ENCODE measurements at places on chromosomes 5 and 9. TPM values are rescaled to one million over a fixed set of nuclear protein-coding genes. Genes with fewer than 3 reads are reported as not detected.

The MED22 gene
- total RNA-seq, result 31.9 TPM

- peak; percentile 60 for DNase-seq
- no peak overlapping the region for H3K27ac ChIP-seq
Measured at GRCh38 chr9:37953775-37954437, 50.0 kb upstream of the SLC25A51 start.

GRCh38 chr5:154444556-154445421 lies 1.0 kb upstream of the SAP30L start:
- H3K4me1 ChIP-seq, result peaks cover 19% of the 10 kb centered on the region
- H3K36me3 ChIP-seq, result peaks cover 35% of the 10 kb centered on the region
- peak overlapping the region; percentile 98 for H3K4me3 ChIP-seq
- DNase-seq, result peak; percentile 86

GRCh38 chr5:87411973-87412629 lies 629 bp downstream of the CCNH start:
- peak overlapping the region; percentile 99 for H3K27ac ChIP-seq
- H3K4me1 ChIP-seq, result peaks cover 30% of the 10 kb centered on the region
- peak overlapping the region; percentile 60 for H3K4me3 ChIP-seq
- H3K36me3 ChIP-seq, result peaks cover 18% of the 10 kb centered on the region

DNA sequence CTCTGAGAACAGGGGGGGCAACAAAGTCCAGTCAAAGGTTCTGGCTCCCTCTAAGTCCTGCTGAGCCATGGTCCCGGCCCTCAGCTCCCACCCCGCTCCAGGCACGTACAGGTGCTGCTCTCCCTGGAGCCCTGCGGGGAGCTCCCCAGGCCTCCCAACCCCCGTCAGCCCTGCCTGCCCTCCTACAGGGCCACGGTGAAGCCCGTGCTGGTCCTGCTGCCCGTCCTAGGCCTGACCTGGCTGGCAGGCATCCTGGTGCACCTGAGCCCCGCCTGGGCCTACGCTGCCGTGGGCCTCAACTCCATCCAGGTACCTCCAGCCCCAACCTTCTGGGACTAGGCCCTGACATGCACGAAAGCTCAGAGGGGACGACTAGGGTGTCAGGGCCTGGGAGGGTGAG lies 20.1 kb downstream of the ADGRD2 start:
- no peaks in the 10 kb centered on the region for H3K4me1 ChIP-seq
- no peaks in the 10 kb centered on the region for H3K27me3 ChIP-seq
- no peak overlapping the region for H3K27ac ChIP-seq
- no peaks in the 10 kb centered on the region for H3K36me3 ChIP-seq

- H3K4me3 ChIP-seq, result no peak overlapping the region
- H3K4me1 ChIP-seq, result no peaks in the 10 kb centered on the region
- H3K36me3 ChIP-seq, result no peaks in the 10 kb centered on the region
- H3K27me3 ChIP-seq, result no peaks in the 10 kb centered on the region
Measured at GRCh38 chr9:38271666-38272241, 120.7 kb upstream of the ALDH1B1 start.

The SPATA31D3 gene
- not detected for total RNA-seq

DNA sequence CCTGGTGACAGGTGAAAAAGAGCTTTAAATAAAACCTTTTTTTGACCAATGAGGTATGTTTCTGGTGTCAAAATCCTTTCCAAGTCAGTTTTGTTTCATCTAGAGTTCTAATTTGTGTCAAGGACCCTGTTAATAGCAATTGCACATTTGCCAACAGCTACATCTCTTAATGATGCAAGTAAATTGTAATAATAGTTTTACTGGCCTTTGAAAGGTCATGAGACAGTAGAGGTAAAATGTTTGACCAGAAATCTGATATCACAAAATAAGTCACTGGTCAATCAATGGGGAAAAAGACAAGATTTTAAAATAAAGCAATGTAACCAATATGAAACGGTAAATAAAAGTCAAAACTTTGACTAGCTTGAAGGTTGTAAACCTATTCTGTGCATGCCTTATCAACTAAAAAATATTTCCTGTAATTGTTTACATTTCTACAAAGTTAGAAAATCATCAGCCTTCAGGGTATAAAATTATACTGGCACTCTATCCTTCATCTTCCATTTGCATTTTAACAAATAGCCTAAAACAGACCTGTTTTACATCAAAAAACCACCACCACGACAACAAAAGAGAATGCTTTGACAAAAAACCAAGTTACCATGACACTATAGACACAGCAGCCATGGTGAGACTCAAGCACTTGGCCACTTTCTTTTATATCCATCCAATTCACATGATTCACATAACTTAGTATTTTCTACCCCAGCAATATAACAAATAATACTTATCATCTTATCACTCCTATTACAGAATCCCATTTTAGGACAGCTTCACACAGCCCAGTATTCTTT lies 3.0 kb downstream of the NADK2 start:
- DNase-seq, result no peak
- no peak overlapping the region for H3K4me3 ChIP-seq
- no peaks in the 10 kb centered on the region for H3K36me3 ChIP-seq
- H3K27me3 ChIP-seq, result no peaks in the 10 kb centered on the region
- peaks cover 13% of the 10 kb centered on the region for H3K4me1 ChIP-seq

DNA sequence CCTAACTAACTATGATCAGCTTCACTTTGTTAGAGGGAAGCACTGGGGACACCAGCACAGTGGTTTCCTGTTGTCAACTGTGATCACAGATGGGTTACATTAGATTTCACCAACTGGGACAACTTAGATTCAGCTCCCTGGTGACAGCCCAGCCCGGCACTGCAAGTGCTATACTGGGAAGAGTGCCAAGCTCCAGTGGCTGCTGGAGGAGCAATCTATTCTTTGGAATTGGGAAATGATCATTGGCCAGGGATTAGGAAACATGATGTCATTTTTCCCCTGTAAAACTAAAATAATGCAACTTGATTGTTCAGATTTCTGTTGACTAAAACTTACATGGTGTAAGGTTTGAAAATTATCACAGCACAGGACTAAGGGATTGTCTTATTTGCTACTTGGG lies 33.2 kb downstream of the PTGR1 start:
- DNase-seq, result no peak
- H3K27me3 ChIP-seq, result no peaks in the 10 kb centered on the region
- H3K27ac ChIP-seq, result no peak overlapping the region
- no peaks in the 10 kb centered on the region for H3K36me3 ChIP-seq
- H3K4me1 ChIP-seq, result no peaks in the 10 kb centered on the region
- H3K4me3 ChIP-seq, result no peak overlapping the region

GRCh38 chr5:60520451-60521227 lies 179.3 kb downstream of the DEPDC1B start:
- DNase-seq, result no peak
- peak overlapping the region; percentile 57 for H3K27ac ChIP-seq
- H3K4me3 ChIP-seq, result no peak overlapping the region

GRCh38 chr5:175629261-175629660 lies 28.6 kb upstream of the HRH2 start:
- H3K36me3 ChIP-seq, result no peaks in the 10 kb centered on the region
- no peaks in the 10 kb centered on the region for H3K4me1 ChIP-seq
- no peak overlapping the region for H3K27ac ChIP-seq
- no peak overlapping the region for H3K4me3 ChIP-seq

The DMAC1 gene
- 16.0 TPM for total RNA-seq

The CNTLN gene
- total RNA-seq, result 9.7 TPM

GRCh38 chr9:115400796-115401195 lies 282.8 kb upstream of the TNC start:
- H3K27me3 ChIP-seq, result no peaks in the 10 kb centered on the region
- no peak overlapping the region for H3K27ac ChIP-seq
- no peak for DNase-seq
- no peak overlapping the region for H3K4me3 ChIP-seq
- H3K4me1 ChIP-seq, result no peaks in the 10 kb centered on the region

The PRRX2 gene
- total RNA-seq, result not detected

DNA sequence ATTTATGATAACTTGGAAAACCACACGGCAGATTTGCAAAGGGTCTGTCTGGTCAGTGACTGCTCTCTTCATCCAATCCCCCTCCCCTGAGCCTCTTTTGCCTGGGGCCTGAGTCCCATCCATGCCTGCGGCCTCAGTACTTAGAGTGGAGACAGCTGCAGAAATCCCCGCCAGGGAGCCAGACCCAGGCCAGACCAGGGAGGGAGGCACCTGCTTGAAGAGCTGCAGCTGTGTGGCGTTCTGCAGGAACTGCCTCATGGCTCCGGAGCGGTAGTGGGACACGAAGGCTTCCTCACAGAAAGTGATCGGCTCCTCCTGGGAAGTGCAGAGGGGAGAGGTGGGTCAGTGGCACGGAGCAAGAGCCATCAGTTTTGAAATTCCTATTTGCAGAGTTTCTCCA lies 101.6 kb downstream of the CRB2 start:
- H3K27ac ChIP-seq, result no peak overlapping the region
- H3K4me3 ChIP-seq, result no peak overlapping the region
- H3K36me3 ChIP-seq, result peaks cover 13% of the 10 kb centered on the region
- no peaks in the 10 kb centered on the region for H3K4me1 ChIP-seq

DNA sequence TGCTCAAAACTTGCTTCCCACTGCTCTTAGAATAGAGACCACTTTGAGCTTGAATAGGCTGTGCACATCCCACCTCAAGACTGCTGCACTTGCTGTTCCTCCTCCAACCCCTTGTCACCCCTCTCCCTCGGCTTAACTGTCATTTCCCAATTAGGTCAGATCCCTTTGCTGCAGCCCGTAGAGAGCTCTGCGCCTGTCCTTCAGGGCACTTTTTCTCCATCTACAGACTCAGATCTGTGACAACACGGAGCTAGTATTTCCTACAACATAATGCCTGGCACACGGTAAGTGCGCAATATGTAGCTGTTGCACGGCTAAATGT lies 485 bp upstream of the HABP4 start:
- H3K36me3 ChIP-seq, result no peaks in the 10 kb centered on the region
- no peaks in the 10 kb centered on the region for H3K27me3 ChIP-seq
- DNase-seq, result no peak
- H3K4me3 ChIP-seq, result peak overlapping the region; percentile 73
- peaks cover 33% of the 10 kb centered on the region for H3K4me1 ChIP-seq

DNA sequence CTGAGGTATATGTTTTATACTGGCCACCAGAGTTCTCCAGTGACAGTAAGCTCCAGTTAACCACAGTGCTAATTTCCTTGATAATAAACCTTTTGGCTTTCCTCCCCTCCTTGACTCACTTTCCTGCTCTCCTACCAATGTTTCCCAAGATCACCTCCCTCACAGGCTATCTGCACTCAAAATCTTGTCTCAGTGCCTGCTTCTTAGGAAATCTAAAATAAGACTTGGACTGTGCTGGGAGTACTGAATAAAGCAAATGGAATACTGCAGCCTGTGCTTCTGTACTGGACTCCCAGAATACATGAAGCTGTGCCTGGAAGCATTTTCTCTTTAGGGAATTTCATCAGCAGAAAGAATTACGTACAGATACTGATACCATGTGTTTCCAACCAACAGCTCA lies 1.7 kb upstream of the DCP2 start:
- H3K27ac ChIP-seq, result no peak overlapping the region
- H3K4me3 ChIP-seq, result no peak overlapping the region

GRCh38 chr9:19875291-19875920 lies 86.6 kb upstream of the SLC24A2 start:
- no peaks in the 10 kb centered on the region for H3K4me1 ChIP-seq
- no peak for DNase-seq
- H3K27me3 ChIP-seq, result no peaks in the 10 kb centered on the region
- H3K4me3 ChIP-seq, result no peak overlapping the region
- no peak overlapping the region for H3K27ac ChIP-seq

The TXNDC8 gene
- total RNA-seq, result not detected

DNA sequence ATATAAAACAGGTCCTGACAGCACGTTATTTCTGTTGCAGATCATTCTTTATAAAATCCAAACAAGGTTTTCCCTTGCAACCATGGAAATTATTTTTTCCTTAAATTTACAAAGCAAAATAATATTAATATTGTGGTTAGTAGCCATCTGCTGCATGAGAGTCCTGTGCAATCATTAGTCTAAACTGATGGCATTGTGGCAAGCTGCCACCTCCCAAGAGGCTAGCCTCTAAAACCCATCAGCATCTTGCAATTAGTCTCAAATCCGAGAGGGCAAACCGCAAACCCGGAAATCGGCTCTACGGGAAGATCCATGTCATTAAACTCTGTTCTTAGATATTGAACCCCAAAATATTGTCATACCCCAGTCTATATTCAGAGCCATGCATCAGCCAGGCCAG lies 11.3 kb upstream of the CDH6 start:
- no peaks in the 10 kb centered on the region for H3K4me1 ChIP-seq
- H3K27me3 ChIP-seq, result no peaks in the 10 kb centered on the region
- no peak overlapping the region for H3K27ac ChIP-seq

GRCh38 chr5:159504106-159504856 lies 174.0 kb upstream of the IL12B start:
- no peak overlapping the region for H3K4me3 ChIP-seq
- no peaks in the 10 kb centered on the region for H3K27me3 ChIP-seq
- peaks cover 5% of the 10 kb centered on the region for H3K4me1 ChIP-seq
- no peaks in the 10 kb centered on the region for H3K36me3 ChIP-seq
- DNase-seq, result no peak

The SLC6A19 gene
- total RNA-seq, result not detected
